ENCODE measurements at places on chromosomes 2 and 18. TPM values are rescaled to one million over a fixed set of nuclear protein-coding genes. Genes with fewer than 3 reads are reported as not detected.

DYNAP gene
- total RNA-seq = not detected

DCTN1 gene
- total RNA-seq = 113 TPM

TOGARAM2 gene
- not detected for total RNA-seq

SLC38A11 gene
- total RNA-seq = not detected

CACNB4 gene
- total RNA-seq = 0.15 TPM

LIMS1 gene
- total RNA-seq = 137 TPM

ZNF385B gene
- total RNA-seq = not detected

LYG2 gene
- not detected for total RNA-seq

CAPN13 gene
- total RNA-seq = not detected

MTIF2 gene
- 40.6 TPM for total RNA-seq

SERPINB10 gene
- total RNA-seq = 0.32 TPM

EFEMP1 gene
- total RNA-seq = 3,226 TPM

NEUROD1 gene
- total RNA-seq = not detected

ANKRD23 gene
- total RNA-seq = 0.65 TPM

CCBE1 gene
- total RNA-seq = 1.2 TPM

SCYGR5 gene
- total RNA-seq = not detected

LOXHD1 gene
- total RNA-seq = not detected

CLEC4F gene
- not detected for total RNA-seq

HAAO gene
- not detected for total RNA-seq

TCF23 gene
- total RNA-seq = not detected

CRYBA2 gene
- not detected for total RNA-seq

MC4R gene
- not detected for total RNA-seq

Data from epithelial cell of umbilical artery (primary cell).